Activated CD4-positive, CD25-positive, alpha-beta regulatory T cell (primary cell): ENCODE measurements at places on chromosomes 13 and 19.

- no peak for DNase-seq
These were observed 755 bp upstream of the RAB3A start for GRCh38 chr19:18204394-18205199.

- no peak for DNase-seq
These were observed 89.8 kb downstream of the ZNF557 start for GRCh38 chr19:7159105-7159933.

DNA sequence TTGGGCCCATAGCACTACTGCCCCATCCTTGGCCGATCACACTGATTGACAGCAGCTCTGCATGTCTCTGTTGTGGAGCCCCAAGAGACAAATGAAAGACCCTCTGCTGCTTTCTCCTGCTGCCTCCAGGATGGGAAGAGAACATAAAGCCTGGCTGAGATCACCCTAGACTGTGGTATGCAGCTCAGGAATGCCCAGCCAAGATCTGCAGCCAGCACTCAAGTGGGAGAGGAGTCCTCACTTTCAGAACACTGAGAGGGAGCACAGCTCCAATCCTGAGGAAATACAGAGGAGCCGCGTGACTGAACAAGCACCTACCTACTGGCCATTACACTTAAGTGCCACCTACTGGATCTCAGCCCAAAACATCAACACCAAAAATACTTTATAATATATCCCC, 203.0 kb downstream of the POSTN start:
- no peak for DNase-seq

- DNase-seq = no peak
These were observed 45.2 kb downstream of the TPP2 start for GRCh38 chr13:102642029-102642428.
